ENCODE measurements at places on chromosomes 7 and 10.

DNA sequence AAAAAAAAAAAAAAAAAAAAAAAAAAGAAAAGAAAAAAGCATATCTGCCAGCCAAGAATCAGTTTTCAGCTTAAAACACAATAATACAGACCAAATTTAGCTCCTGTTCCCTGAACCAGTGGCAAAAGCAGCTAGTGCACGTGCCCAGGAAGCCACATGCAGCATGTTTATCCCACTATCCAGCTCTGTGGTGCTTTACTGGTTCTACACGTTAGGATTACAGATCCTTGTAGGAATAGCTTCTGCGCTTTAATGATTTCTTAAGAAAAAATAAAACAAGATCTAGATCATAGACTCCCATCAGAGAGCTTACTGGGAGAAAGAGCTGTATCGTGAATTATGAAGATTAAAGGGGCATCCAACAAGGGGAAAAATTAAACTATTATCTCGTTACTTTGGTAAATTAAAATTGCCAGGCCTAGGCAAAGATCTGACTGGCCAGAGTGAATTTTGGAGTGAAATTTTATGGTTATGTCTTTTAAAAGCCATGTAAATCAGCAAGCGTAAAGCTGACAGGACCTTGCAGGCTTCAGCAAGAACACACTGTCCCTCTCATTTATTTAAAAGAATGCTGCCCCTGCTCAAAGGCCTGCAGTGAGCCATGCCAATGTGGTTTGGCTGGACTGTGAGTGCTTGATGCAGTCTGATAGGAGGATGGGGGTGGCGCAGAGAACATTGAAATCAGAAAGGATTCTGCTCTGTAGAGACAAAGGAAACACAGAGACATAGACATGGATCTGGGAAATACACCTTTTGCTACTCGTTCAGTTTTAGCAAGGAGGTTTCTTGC lies 177.3 kb upstream of the PHYHIPL start:
- no peak for DNase-seq

- DNase-seq = no peak
Observed at GRCh38 chr10:12540341-12540781, 191.0 kb downstream of the CAMK1D start.

DNA sequence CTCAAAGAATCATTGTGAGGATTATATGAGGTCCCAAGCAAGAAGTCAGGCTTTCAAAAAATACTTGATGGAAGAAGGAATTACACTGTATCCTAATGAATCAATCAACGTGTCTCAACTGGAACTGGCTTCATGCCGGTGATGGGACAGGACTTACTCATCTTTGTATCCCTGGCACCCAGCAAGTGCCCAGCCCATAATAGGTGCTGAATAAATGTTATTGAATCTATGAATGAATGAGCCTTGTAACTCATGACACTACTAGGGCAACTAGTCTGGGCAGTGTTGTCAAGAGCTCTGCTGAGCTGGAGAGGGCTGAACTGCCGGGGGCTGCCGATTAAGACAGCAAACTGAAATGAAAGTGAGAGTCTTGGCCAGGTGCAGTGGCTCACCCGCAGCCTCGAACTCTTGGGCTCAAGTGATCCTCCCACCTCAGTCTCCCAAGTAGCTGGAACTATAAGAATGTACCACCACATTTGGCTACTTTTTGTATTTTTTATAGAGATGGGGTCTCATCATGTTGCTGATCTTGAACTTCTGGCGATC lies 87.2 kb upstream of the KIF5B start:
- DNase-seq = no peak

GRCh38 chr7:7944619-7945282 lies 23.8 kb upstream of the GLCCI1 start:
- DNase-seq = peak; percentile 64

GRCh38 chr7:112405286-112405685 lies 45.0 kb upstream of the IFRD1 start:
- DNase-seq = no peak
